8988T (cell line): ENCODE measurements at places on chromosomes 1 and 21.

GRCh38 chr21:16264319-16264718 is 534.5 kb downstream of the USP25 start:
- DNase-seq = no peak

- DNase-seq = no peak
Observed at GRCh38 chr1:227883073-227883520, 64.6 kb downstream of the WNT9A start.

DNA sequence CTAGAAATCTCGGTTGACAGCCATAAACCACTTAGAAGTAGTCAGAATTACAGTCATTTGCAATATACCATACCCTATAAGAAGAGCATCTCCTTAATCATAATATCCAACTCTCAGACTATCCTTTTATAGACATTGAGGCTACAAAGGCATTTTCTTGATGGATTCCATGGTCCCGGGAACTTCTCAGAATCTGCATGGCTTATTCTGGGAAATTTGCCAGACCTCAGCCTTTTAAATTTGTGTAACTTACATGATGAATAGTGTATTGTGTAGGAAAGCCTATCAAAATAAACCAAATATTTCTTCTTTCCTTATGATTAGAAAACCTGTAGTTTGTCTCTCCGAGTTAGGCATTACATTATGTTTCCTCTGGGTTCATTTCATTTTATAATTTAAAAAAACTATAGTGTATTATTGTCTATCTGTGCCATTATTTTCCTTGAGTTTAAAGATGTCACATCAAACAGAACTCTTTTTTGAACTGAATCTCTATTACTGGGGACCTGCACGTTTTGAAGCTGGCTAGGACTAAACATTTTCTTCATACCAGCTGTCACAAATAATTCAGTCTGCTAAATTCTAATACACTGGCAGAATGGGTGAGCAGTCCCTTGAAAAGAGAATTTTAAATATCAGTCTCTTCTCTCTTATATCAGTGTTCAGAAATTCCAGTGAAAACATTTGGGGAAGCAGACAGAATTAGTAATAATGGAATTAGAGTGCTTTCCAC is 102.9 kb downstream of the GABPA start:
- DNase-seq = no peak

GRCh38 chr1:56034222-56034621 is 545.1 kb downstream of the PLPP3 start:
- DNase-seq = no peak

DNA sequence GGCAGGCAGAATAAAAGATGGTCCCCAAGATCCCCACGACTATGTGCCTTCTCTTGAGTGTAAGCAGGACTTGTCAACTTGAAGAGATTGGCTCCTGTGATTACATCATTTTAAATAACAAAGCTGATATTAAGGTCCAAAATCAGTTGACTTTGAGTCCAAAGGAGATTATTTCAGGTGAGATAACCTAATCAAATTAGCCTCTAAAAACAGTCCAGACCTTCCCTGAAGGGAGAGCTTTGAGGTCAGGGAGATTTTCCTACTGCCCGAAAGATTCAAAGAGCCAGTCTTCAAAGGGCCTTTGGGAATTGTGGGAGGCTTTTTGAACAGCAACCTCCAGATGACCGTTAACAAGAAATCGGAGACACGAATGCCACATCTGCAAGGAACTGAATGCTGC is 51.5 kb upstream of the NCAM2 start:
- no peak for DNase-seq

DNA sequence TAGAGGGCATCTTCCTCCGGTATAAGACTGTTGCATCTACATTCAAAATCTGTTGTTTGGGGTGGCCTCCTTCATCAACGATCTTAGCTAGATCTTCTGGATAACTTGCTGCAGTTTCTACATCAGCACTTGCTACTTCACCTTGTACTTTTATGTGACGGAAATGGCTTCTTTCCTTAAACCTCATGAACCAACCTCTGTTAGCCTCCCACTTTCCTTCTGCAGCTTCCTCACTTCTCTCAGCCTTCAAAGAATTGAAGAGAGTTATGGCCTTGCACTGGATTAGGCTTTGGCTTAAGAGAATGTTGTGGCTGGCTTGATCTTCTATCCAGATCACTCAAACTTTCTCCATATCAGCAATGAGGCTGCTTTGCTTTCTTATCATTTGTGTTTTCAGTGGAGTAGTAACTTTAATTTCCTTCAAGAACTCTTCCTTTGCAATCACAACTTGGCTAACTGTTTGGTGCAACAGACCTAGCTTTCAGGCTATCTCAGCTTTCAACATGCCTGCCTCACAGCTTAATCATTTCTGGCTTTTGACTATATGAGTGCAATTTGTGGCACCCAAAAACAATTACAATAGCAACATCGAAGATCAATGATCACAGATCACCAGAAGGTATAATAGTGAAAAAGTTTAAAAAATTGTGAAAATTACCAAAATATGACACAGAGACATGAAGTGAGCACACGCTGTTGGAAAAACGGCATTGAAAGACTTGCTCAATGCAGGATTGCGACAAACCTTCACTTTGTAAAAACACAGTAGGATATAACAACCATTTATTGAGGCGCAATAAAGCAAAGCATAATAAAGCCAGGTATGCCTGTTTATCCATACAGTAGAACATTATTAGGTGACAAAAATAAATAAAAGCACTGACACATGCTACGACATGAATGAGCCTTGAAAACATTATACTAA is 56.7 kb upstream of the GFI1 start:
- no peak for DNase-seq

DNA sequence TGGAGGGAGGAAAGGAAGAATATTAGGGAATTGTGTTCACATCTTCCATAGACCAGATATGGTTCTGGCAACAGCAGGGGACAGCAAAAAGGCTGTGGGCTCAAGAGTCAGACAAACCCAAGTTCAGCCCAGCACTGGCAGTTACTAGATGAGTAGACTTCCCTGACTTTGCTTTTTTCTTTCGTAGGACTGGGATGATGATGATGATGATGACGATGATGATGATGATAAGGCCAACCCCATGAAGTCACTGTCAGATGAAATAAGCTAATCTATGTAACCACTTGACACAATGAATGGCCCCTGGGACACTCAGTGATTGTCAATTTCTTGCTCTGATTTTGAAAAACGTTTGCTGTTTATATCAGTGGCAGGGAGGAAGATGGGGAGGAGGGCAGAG is 109.6 kb downstream of the TNR start:
- no peak for DNase-seq

DNA sequence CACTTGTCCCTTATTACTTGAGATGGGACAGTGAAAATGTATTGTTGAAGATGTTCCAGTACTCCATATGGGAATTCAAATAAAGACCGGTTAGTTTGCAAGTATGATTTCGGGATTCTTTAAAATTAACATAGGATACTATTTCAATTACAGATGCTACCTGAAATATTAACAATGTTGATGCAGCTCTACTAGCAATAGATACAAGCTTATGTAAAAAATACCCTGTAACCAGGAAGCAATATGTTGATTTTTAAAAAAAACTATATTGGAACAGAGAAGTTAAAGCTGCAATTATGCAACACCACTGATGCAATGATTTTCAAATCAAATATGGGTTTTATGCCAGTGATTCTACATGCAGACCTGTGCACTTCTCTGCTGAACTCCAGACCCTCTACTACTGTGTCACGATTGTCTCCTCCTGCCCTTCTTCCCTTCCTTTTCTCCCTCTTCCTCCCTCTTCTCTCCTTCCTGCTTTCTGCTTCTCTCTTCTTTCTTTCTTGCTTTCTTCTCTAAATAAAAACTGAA is 179.2 kb downstream of the ATP6V1G3 start:
- no peak for DNase-seq

DNA sequence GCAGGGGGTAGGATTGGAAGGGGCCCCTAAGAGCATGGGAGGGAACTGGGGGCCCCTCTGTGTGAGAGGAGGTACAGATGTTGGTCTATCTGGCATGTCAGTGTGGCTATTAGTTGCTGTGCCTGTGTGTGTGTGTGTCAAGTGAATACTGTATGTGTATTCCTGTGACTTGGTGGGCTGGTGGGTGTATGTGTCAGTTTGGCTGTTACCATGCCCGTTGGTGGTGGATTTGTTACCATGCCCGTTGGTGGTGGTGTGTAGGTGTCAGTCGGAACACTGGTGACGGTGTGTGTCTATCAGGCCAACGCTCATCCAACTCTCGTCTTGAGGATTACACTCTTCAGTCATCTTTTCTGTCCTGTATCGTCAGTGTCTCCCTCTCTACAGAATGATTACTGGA is 22.6 kb downstream of the TFAP2E start:
- no peak for DNase-seq

DNA sequence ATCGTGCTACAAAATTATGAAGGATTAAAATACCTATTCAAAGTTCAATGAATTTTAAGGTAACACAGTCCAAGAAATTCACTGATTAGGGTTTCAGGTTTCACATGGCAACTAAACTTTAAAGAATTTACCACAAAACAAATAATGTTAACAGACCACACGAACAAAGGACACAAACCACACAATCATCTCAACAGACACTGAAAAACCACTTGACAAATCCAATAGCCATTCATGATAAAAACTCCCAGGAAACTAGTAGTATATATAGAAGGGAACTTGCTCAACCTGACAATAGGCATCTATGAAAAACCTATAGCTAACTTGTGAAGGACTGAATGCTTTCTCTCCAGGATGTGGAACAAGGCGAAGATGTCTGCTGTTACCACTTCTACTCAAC is 21.1 kb upstream of the SH2D5 start:
- no peak for DNase-seq

DNA sequence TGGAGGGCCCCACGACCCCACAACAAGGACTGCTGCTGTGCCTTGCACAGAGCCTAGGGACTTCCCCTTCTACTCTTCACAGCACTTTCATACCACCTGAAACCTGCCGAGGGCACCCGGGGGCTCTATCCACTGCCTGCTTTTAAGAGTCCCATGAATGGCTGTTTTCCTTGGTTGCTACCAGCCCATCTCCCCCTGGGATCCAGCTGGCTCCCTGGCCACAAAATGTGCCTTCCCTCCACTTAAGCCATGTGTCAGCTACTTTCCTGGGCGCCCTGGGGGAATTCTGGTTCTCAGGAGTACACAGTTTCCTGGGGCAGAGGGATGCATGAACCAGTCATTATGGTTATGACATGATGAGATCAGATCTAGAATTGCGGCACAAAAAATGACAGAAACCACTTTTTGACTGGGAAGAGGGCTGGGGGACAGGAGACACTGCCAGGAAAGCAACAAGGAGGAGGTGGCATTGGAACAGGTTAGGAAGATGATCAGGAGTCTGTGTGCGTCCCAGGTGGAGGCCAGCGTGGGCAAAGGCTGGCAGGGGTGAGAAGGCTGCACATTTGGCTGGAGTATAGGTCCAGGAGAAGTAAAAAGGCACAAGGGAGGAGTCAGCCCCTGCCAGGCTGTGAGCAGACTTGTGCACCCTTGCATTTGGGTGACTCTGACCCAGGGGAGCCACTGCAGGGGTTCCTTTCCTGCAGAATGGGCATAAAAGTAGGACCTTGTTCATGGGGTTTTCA is 3.2 kb upstream of the TNFRSF8 start:
- DNase-seq = no peak

DNA sequence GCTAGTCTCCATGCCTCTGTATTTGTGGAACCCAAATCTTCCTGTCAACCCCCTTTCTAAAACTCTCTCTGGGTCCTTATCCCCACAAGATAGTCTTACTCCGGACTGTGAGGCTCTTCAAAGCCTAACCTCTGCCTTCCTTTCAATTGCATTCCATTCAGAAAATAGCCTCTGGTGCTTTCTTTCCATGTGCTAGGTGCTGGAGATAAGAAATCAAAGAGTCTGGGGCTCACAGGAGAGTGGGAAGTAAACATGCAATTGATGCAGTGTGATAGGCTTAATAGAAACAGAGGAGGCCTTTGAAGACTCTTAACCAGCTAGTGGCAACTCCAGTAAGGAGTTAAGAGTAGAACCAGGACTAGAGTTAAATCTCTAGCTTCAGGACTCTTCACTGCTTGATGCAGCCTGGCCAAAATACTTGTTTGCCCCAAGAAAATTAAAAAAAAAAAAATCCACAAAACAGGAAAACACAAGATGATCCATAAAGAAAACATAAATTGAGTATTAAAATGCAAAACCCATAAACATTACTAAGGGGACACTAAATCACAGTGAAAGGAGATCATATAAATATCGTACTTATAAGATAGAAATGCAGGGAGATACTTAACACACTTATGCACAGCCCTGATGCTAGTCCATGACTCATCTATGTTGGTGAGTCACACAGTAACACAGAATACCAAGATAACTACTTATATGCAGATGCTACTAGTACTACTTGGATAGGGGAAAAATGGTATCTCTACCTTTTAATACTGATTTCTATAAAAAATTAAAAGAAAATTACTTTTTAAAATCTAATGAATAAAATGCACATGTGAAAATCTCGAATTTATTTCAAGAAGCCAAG is 341.5 kb downstream of the KCNH1 start:
- DNase-seq = no peak

DNA sequence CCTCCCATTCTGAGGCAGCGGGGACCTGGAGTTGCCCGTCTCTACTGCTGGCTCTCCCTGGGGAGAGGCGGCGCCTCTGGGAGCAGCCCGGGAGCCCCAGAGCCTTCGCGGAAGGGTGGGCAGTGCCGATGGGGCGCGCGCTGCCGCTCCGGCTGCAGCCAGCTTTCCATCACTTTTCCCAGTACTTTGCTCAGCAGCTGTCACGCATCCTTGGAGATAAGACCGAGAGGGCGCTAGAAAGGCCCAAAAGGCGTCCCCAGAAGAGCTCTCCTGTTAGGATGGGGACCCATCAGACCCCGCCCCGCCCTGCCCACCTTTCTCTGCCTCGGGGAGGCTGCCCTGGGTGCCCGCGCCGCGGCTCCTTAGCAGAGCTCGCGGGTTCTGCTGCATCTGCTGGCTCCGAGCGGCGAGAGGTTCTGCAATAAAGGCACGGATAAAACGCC is 534 bp downstream of the KCNH1 start:
- no peak for DNase-seq

DNA sequence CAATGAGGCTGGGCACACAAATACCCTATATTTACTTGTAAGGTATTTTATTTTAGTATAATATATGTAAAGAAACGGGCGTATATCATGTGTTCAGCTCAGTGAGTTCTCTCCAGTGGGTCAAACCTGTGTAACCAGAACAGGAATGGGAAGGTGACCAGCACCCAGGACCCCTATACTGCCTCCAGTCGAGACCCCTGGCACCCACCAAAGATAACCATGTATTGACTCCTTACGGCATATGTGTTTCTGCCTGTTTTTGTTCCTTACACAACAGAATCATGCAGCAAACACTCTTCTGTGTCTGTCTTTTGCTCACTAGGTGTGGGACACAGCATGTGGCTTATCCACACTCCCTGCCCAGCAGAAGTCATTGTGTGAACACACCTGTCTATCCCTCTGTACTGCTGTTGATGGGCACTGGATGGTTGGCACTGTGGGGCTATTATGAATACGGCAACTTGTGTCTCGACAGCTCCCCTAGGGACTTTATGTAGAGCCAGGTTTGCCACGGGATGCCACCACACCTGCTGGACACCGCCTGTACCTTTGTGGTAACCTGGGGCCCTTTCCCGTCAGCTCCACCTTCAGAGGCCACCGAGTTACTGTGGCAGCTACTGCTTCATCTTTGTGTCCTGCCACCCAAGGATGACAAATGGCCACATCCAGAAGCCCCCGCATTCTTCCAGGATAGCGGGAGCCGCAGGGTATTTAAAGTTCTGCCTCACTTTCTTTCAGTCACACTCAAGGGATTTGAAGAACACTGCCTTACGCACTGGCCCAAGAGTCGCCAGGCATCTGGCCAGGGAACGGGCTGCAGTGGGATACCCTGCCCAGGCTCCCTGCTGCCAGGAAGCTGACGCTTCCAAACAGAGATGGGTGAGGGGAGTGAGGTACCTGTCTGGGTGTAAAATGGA is 23.5 kb upstream of the C2CD2 start:
- no peak for DNase-seq

GRCh38 chr1:234755449-234755863 is 145.5 kb upstream of the IRF2BP2 start:
- no peak for DNase-seq
